ENCODE measurements at places on chromosomes 5 and 9. TPM values are rescaled to one million over a fixed set of nuclear protein-coding genes. Genes with fewer than 3 reads are reported as not detected.

Gene ENTREP1
- 2.5 TPM for polyA plus RNA-seq

Gene CERT1
- polyA plus RNA-seq = 54.0 TPM

Gene LTC4S
- 2.8 TPM for polyA plus RNA-seq

Gene WDR31
- 8.4 TPM for polyA plus RNA-seq

Gene PCDHGB2
- 4.1 TPM for polyA plus RNA-seq

Gene SHC3
- polyA plus RNA-seq = 2.6 TPM
